ENCODE measurements at places on chromosomes 7 and 10. TPM values are rescaled to one million over a fixed set of nuclear protein-coding genes. Genes with fewer than 3 reads are reported as not detected.

The HTR7 gene
- 0.14 TPM for total RNA-seq

The HOXA9 gene
- total RNA-seq, result 1.5 TPM

DNA sequence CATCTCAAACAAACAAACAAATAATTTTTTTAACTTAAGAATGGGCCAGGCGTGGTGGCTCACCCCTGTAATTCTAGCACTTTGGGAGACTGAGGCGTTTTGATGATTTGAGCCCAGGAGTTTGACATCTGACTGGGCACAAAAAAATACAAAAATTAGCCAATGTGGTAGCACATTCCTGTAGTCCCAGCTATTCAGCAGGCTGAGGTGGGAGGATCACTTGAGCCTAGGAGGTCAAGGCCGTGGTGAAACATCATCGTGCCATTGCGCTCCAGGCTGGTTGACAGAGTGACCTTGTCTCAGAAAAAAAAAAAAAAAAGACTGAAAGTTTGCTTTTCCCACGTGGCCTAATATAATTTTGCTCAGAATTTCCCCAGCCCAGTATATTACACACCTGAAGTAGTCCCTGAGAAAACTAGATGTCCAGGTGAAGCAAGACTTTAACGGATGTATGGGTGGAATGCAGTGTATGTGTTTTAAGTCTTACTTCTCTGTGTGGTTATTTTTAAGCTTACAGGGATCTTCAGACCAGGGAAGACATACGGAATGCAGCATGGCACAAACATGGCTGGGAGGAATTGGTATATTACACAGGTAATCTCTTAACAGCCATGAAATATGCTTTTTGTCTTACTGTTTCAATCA, 32.6 kb downstream of the NIPSNAP2 start:
- no peak for DNase-seq

- no peak for DNase-seq
These were observed 15.9 kb downstream of the COL1A2 start for GRCh38 chr7:94410413-94411187.

GRCh38 chr10:649798-650440, 39.5 kb downstream of the DIP2C start:
- DNase-seq, result no peak

Data from thymus (tissue), 14 donors.